ENCODE measurements at places on chromosomes 2 and 18. TPM values are rescaled to one million over a fixed set of nuclear protein-coding genes. Genes with fewer than 3 reads are reported as not detected.

COLEC12 gene
- total RNA-seq: 23.2 TPM

FKBP7 gene
- 44.9 TPM for total RNA-seq

- no peak for DNase-seq
Measured at GRCh38 chr2:65491381-65491905, 59.0 kb upstream of the SPRED2 start.

REG1B gene
- total RNA-seq: not detected

GRCh38 chr18:13452388-13452811 lies 233.8 kb downstream of the LDLRAD4 start:
- DNase-seq: peak; percentile 72

COL3A1 gene
- total RNA-seq: 8,329 TPM

All from hepatocyte (in vitro differentiated cells).